ENCODE measurements at places on chromosomes 3 and 15.

GRCh38 chr3:98026425-98027084, 8.6 kb downstream of the GABRR3 start:
- no peak for DNase-seq

DNA sequence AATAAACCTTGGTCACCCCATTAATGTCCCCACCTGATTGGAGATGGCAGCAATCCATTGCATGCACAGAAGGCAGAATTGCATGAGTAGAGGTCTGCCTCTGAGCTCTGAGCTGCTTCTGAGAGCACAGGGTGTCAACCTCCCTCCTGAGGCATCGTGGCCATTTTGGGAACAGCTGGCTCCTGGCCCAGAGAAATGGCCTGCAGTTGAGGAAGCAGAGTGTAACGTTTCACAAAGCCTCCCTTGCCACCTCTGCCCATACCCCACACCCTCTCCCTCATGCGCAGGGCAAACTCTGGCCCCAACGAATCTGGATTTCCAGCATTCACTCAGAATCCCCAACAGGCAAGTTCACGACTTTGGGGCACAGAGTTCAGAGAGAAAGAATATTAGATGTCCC, 198.9 kb downstream of the ADAMTS9 start:
- DNase-seq = no peak

DNA sequence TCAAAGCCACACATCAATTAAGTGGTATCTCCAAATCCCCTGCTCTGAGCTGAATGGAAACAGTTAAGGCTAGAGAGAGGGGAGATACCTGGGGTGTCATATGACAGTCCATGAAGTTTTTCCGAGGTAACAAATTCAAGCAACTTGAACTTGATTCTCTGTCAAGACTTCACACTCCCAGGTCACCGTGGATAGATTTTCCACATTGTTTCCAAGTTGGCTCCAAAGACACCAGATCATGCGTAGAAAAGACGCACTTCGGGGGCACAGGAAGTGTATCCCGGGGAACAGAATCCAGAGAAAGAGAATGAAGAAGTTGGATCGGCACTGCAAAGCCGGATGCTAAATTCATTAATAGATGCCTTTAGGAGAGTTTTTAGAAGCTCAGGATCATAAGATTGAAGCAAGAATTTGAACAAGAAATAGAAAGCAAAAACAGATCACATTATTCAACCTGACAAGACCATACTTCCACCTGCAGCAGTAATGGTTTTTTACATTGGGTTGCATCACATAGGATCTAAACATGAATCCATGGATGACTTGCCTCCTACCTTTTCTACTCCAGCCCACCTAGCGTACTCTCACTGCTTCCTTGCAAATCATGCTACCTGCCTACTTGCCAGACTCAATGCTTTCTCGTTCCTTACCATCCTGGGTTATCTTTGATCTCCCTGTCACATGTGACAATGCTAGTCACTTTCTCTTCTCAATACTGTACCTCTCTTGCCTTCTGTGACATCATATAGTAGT, 253.0 kb upstream of the ADAMTS9 start:
- no peak for DNase-seq

DNA sequence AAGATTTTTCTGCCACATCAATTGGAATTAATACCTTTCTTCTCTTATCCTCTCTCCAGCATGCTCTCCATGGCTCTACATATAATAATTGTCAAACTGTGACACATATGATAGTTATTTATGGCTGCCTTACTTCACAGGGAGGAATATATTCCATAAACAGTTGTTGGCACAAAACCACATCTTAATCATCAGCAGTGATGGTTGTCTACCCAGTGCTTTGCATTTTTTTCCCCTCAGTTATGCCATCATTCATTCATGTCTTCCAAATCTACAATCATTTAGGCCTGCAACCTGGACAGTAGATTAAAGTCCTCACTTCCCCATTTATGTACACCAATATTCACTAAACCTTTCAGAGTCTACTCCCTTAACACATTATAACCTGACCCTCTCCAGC, 107.7 kb downstream of the THRB start:
- no peak for DNase-seq

- no peak for DNase-seq
Measured at GRCh38 chr3:115766587-115767482, 143.5 kb downstream of the GAP43 start.

Data from midbrain (tissue), 1 donor.